ENCODE measurements at places on chromosomes 3 and 15.

DNA sequence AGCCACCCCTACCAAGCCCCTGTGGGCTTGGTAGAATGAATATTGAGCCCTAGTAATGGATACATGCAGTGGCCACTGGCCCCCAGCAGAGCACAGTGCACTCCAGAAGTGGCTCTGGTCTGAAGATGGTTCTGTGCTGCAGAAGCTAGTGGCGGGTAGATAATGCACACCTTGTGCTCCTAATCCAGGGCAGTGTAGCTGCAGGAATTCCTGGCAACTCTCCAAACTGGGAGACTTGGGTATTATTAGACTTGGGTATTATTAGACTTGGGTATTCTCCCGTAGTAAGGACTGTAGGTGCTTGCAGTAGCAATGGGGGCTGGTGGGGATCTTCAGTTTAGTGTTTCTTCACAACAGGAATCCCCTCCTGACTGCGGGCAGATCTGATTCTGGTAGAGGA lies 34.7 kb downstream of the NUSAP1 start:
- no peak for DNase-seq

DNA sequence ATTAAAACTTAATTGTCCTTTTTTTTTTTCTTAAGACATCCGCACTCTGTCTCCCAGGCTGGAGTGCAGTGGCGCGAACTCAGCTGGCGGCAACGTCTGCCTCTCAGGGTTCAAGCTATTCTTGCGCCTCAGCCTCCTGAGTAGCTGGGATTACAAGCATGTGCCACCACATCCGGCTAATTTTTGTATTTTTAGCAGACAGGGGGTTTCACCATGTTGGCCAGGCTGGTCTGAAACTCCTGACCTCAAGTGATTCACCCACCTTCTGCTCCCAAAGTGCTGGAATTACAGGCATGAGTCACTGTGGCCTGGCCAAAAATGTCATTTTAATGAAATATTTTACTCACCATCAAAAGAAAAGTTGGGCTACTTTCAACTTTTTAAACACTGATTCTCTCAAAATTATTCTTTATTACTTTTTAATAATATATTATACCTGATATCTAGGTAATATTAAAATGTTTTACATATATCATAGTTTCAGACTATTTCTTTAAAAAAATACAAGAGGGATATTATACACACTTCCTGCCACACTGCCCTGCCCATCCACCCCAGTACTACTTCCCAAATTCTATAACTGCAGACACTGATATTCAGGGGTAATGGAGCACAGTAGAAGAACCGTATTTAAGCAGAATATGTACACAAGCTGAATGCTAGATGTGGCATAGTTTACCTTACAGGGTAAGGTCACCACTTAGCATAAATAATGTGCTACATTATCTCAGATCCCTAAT lies 723.9 kb upstream of the ZNF385D start:
- DNase-seq: no peak

- no peak for DNase-seq
Observed at GRCh38 chr3:194852345-194852744, 166.7 kb downstream of the FAM43A start.

DNA sequence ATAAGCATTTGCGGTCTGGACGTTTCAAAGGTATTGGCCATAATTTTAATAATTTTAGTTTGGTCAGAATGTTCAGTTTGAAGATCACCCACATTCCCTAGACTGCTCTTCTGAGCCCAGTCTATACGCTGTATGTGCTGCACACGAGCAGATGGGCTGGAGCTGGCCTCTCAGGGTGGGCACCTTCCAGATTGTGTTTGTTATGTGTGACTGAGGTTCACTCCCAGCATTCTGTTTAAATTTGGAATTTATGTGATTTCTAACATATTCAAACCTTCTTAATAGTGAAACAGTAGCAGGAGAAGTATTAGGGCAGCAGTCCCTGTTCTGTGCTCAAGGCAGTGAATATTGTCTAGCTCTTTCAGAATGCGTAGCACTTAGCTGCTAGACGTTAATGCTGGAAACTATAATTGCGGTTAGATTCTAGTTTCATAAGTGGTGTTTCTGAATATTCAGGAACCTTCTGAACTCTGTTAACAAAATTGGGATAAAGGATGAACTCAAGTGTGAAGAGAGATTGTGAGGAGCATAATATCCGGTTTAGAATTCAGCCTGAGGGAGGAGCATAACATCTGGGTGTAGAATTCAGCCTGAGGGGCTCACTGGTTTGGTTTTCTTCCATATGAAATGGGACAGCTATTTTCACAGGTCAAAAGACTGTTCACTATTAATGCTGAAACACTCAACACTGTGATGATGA lies 68.6 kb upstream of the RPL35A start:
- DNase-seq: no peak

DNA sequence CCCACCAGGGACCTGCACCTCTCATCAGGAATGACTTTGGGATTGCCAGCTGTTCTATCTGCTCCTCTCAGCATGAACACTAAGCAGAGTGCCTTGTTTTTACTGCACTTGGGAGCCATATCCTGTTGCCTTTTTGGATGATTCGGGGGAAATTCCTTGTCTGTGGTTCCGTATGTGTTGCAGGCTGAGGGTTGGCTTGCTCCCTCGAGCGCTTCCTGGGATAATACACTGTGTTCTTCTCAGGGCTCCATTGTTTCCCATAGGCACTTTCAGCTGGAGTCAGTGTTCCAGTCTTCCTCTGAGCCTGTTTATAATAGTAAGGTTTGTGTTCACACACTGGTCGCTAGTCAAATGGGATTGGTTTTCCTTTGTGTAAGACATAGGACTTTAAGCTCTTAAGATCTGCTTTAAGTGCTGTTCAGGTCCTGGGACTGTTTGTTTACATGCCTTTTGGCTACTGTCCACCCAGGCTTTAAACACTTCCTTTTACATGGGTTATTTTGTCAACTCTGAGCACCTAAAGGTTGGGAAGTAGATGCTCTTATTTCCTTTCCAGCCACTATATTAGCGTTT lies 23.4 kb downstream of the BOC start:
- no peak for DNase-seq

GRCh38 chr3:74584782-74585181 lies 29.7 kb downstream of the CNTN3 start:
- DNase-seq: no peak

DNA sequence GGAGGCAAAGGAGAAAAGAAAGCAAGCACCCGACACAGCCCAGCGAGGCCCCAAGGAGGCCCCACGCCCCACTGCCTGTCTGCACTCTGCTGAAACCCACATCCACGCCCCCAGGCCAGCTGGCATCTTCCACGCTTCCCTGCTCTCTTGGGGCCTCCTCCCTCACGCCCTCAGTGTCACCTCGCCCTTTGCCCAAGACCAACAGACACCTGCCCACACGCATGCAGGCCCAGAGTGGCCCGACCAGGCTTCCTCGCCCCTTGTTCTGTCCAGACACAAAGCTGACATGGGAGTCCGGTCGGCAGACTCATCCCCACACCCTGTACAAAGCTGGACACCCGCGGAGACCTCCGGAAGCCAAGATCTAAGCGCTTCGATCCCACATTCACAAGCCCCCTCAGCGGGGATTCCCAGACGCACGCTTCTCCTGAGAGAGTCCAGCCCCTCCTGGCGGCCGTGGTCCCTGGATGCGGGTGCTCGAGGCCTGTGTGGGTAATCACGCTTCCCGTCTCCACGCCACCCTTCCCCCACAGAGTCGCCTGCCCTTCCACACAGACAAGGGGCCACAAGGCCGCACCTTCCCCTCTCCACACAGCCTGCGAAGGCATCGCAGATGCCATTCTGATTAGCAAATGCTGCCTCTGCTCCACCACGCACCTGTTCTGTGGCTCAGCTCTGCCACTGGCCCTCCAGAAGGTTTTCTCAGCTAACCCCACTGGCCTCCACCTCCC lies 176.6 kb downstream of the XXYLT1 start:
- DNase-seq: no peak

- DNase-seq: peak; percentile 67
Observed at GRCh38 chr3:134197681-134198261, 52.9 kb downstream of the RYK start.
